ENCODE measurements at places on chromosomes 11 and 22.

- no peak for DNase-seq
Measured at GRCh38 chr22:21948824-21949568, 3.7 kb downstream of the PPM1F start.

DNA sequence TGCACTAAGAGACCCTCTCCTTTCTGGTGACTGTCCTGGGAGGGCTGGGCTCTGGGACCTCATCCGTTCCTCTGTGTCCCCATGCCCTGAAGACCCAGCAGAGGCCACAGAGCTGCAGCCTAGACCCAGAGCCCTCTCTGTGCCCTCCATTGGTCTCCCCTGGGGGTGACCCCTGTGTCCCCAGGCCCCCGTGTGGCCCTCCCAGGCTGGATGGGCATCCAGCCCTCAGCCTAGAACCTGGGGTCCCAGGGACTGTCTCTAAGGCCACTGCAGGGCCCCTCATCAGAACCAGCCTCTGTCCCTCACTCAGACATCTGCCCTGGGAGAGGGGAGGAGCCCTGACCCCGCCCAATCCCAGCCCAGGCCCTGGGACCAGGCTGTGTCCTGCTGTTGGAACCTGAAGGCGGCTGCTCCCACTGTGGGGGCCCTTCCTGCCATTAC lies 5.7 kb downstream of the IGLL1 start:
- DNase-seq: no peak

DNA sequence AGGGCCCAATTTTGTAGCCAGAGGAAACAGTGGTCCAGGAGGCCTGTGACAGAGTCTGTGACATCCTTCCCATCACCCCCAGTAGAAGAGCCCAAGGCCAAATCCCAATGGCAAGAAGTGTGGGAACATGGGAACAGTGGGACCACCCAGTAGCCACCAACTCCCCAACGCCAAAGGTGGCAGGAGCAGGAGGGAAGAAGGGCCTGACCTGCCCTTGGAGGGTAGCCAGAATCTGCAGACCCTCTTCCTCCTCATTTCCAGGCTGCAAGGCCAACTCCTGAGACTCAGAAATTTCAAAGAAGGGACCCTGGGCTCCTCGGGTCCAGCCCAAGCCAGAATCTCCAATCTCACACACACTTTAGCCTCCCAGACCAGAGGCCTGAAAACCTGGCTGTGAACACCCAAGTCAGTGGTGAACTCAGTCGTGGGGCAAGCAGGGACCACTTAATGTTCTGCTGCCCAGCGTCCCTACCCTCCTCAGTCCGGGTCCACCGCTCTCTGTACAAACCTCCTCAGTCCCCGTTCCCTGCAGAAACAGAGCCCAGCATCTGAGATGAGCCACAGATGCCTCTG lies 6.2 kb downstream of the RAB3IL1 start:
- DNase-seq: no peak

DNA sequence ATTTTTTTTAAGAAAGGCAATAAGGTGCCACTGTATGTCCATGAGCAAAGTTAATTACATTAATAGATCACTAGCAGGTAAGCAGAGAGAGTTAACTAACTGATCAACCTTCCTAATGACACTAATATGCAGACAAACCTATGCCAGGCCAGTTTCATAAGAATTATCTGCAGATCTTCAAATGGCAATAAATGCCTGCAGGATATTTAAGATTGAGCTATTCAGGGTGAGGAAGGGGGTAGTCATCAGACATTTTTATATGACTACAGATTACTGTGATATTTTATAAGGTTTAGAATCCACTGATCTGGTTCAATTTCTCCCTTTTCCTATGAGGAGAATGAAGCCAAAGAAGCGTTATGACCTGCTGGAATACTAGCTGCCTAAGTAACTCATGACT lies 30.2 kb downstream of the CARD18 start:
- DNase-seq: no peak

- DNase-seq: no peak
Measured at GRCh38 chr11:93659196-93659595, 2.3 kb upstream of the CEP295 start.

- no peak for DNase-seq
Measured at GRCh38 chr11:2589538-2589934, 110.3 kb downstream of the KCNQ1OT1 start.

DNA sequence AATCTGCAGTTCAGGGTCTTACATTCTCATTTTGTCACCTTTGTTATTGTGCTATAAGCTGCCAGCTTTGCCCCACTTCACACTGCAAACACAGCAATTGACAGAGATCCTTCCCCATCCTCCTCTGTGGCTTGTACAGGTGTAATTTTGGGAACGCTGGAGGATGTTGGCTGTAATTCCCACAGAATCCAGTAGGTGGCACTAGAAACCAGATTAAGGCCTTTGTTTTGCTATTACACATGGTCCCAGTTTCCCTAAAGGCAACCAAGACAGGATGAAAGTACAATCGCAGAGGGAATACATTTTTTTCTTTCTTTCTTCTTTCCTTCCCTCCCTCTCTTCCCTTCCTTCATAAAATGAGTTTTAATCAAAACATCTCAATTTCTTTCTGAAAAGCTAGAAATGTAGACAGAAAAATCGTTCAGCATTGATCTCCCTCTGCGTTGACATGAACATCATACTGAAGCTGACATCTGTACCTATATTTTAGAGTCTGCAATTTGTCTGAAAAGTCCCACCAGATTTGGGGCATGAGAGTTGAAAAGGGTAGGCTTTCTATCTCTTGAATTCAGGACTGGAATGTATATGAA lies 21.3 kb upstream of the NELL1 start:
- peak; percentile 15 for DNase-seq

- no peak for DNase-seq
Measured at GRCh38 chr11:112902361-112903011, 58.7 kb upstream of the NCAM1 start.

GRCh38 chr11:94544646-94545263 lies 1.0 kb downstream of the FUT4 start:
- DNase-seq: no peak

DNA sequence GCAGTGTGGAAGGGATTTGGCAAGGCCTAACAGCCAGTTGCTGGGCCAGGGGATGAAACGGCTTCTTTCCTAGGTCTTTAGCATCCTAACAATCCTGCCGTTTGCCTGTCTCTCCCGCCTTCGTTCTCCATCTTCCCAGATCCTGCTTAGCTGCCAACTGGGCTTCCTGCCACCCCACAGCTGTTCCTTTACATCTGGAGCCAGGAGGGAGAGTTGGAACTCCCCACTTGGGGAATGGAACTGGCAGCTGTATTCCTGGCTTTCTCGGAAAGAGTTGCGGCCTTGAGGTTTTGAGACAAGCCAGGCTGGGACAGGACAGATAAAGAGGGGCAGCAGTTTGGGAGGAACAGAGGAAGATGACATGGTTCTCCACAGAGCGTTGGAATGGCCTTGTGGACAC lies 59.6 kb downstream of the ST3GAL4 start:
- no peak for DNase-seq

DNA sequence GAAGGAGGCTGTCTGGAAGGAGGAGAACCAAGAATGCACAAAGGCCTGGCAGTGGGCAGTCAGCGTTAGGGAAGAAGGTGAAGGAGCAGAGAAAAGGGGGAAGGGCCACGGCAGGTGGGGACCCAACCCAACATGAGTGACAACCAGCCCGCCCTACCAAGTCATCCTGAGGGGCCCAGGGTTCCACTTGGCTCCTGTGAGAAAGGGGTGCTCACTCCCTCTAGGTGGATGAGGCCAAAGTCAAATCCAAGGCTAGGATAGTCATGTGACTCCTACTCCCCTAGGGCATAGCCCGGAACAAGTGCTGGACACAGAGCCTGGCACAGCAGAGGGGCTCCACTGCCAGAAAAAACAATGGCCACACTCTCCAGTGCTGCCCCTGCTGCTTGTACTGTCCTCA lies 2.2 kb upstream of the DGCR2 start:
- DNase-seq: no peak

GRCh38 chr11:19281041-19281440 lies 40.3 kb upstream of the E2F8 start:
- no peak for DNase-seq

DNA sequence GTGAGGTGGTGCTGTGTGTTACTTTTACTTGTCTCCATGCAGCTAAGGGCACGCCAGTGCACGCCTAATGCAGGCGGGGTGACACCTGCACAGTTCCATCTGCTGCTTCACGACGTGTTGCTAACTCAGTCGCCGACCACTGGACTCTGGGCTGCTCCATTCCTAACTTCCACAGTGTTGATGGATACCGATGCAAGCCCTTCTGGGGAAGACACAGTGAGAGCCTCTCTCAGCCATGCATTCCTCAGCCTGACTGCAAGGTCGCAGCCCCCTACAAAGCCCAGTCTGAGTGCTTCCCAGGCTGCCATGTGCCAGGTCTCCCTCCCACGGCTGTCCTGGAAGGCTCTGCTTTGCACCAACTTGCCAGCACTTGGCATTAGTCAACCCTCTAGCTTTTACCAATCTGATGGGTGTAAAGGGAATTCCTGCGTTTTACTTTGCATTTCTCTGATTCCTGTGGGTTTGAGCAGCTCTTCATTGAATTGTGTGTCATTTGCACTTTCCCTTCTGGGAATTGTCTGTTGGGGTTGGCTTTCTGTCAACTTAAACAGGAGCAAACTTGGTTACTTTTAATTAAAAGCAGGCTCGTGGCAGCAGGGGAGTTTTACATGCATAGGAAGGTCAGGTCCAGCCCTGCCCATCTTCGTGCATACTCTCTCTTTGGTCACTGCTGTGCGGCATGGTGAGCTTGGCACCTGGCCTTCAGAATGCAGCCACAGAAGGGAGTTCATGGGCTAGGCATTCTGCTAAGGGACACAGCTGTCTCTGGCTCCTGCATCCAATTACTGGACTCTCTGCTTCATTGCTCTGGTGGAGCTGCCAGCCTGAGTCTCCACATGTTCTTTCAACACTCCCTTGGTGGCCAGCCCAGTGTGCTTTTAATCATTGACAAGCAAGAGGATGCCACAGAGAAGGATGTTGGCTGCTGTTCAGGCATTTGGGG lies 34.6 kb upstream of the SHANK2 start:
- no peak for DNase-seq

DNA sequence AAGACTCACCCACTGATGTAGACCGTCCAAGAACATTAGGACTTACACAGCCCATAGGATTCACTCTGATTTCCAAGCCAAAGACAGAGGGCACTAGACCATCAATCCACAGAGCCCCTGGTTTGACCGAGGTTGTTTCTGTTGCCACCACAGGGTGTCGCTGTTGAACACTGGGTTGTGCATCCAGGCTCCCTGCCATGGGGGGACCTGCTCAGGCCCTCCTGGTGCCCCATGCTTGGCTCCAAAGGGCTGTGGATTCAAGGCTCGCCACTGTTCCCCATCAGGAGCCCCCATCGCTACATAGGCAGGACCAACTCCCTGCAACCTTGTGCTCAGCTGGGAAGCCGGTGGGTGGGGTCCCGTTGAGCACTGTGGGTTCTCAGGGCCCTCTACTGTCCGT lies 128.0 kb upstream of the ANO1 start:
- peak; percentile 4 for DNase-seq

DNA sequence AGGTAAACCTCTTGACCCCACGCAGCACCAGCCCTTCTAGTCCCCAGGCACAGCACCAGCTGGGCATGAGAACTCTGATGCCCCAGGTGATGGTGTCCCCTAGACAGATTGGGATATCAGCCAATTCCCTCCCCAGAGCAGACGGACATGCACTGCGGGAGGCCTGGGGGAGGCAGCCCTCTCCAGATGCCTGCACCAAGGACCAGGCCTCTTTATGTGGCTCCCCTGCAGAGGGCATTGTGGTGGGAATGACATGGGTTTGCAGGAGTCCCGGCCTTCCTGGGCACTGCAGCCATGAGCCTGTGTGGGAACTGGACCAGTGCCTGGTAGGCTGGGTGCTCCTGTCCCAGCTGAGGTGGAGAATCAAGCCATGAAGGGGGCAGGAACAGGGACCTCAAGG lies 25.9 kb downstream of the PPM1F start:
- no peak for DNase-seq

DNA sequence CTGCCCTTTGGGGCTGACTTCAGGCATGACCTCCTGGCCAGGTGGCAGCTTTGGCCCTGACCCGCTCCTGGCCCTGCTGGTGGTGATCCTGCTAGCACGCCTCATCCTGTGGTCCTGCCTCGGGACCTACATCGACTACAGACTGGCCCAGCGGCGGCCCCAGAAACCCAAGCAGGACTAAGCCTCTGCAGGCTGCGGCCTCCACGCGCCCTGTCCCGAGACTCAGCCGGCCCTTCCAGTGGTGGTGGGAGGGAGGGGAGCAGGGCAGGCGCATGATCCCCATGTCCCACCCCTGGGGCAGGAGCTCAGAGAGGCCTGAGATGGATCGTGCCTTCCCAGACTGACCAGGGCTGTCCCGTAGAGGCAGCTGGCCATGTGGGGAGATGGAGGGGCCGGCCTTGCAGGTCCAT lies 2.1 kb downstream of the SMIM38 start:
- DNase-seq: no peak

GRCh38 chr22:49948958-49949913 lies 11.3 kb upstream of the PIM3 start:
- no peak for DNase-seq

- no peak for DNase-seq
Measured at GRCh38 chr22:36795633-36796032, 19.7 kb upstream of the IFT27 start.

GRCh38 chr22:45867906-45868555 lies 108.9 kb downstream of the WNT7B start:
- DNase-seq: no peak

- no peak for DNase-seq
Measured at GRCh38 chr11:93510196-93510873, 32.9 kb downstream of the SMCO4 start.

- no peak for DNase-seq
Measured at GRCh38 chr11:101726988-101727387, 143.2 kb upstream of the TRPC6 start.

DNA sequence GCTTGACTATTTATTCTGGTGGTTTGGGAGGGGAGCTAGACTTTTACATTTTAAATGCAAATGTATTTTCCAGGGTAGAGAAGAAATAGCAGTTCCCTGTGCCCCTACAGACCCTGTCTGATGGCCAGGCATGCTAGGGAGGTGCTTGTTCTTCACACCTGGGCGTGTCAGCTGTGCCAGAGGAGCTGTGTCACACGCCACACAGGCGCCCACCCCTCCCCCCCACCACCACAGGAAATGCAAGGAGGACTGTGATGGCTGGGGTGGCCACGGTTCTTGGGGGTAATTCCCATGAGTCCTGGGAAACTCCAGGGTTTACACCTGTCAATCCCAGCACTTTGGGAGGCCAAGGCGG lies 82.2 kb downstream of the FLI1 start:
- DNase-seq: no peak

DNA sequence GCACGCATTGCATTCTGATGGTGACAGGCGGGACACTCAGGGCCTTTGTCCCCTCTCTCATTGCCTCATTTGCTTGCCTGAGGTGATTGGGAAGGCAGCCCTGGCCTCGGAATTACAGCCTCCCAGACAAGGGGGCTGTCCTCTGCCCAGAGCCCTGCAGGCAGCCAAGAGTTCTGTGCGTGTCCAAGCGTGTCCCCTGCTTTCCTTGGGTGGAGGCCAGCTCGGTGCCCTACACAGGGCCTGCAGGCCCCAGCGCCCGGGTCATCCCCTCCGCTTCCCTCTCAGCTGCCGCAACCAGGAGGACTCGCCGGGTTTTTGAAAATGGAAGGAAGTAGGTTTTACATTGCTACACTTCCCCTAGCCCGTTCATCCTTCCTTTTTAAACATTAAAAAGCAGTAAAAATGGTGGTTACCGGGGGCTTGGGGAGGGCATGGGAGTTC lies 1.9 kb downstream of the GRAMD4 start:
- no peak for DNase-seq

Measured in stimulated activated CD4-positive, alpha-beta T cell treated with anti-CD3 and anti-CD28 coated beads, Interleukin-15, amount 100 ng/mL, for 48 hours (primary cell).